ENCODE measurements at places on chromosomes 7 and 10.
A peak's percentile ranks its signal among the peaks of the same experiment; 100 is the strongest.

DNA sequence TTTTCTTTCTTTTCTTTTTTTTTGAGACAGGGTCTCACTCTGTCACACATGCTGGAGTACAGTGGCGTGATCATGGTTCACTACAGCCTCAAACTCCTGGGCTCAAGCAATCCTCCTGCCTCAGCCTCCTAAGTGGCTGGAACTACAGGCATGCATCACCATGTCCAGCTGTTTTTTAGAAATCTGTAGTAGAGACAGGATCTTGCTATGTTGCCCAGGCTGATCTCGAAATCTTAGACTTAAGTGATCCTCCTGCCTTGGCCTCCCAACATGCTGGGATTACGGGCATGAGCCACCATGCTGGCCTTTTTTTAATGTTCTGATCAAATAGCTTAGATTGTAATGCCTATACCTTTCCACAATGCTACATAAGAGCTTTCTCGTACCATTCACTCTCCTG lies 107.0 kb upstream of the KCTD7 start:
- no peak for DNase-seq

GRCh38 chr10:102476466-102477141 lies 25.3 kb upstream of the C10orf95 start:
- DNase-seq = no peak

DNA sequence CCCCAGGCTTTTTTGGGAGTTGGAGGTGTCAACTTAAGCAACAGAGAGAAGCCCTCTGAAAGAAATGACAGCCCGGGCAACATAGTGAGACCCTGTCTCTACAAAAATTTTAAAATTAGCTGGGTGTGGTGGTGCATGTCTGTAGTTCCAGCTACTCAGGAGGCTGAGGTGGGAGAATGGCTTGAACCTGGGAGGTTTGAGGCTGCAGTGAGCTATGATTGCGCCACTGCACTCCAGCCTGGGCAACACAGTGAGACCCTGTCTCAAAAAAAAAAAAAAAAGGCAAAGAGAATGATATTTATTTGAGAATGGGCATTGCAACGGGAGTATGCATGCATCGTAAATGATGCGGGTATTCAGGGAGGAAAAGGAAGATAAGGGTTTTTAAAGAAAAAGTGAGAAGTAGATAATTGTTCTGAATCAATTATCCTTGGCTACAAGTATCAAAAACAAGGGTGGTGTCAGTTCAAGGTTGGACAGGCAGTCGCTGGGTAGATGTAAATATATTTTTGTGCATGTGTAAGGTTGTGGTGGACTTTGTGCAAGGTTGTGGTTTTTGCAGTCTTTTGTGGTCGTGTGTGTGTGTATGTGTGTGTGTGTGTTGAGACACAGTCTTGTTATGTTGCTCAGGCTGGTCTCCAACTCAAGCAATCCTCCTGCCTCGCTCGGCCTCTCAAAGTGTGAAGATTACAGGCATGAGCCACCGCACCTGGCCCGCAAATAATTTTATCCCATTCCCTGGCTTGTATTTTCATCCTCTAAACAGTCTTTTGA lies 65.6 kb downstream of the COL26A1 start:
- DNase-seq = no peak

- no peak for DNase-seq
These were observed 48.9 kb downstream of the ZNF277 start for GRCh38 chr7:112255388-112255720.

GRCh38 chr10:71316056-71316785 lies 2.8 kb upstream of the SLC29A3 start:
- DNase-seq = peak; percentile 74

DNA sequence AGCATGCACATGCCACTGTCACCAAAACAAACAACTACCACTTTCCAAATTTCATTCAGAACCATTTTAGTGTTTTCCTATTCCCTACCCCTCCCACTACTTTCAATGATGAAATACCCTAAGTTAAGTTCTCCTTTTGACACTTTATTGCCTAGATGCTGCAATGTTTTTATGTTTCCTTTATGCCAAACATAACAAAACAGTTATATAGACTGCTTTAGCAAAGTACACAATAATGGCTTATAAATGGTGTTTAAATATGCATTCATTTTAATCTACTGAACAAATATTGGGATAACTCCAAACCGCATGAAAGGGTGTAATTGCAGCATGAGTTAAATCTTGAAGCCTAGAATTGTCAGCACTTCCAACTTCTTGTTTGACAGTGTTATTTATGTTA lies 69.2 kb downstream of the PHYHIPL start:
- peak; percentile 18 for DNase-seq

- no peak for DNase-seq
These were observed 667 bp downstream of the KLLN start for GRCh38 chr10:87862679-87863052.

- DNase-seq = no peak
These were observed 71.2 kb upstream of the AOAH start for GRCh38 chr7:36795451-36796021.

DNA sequence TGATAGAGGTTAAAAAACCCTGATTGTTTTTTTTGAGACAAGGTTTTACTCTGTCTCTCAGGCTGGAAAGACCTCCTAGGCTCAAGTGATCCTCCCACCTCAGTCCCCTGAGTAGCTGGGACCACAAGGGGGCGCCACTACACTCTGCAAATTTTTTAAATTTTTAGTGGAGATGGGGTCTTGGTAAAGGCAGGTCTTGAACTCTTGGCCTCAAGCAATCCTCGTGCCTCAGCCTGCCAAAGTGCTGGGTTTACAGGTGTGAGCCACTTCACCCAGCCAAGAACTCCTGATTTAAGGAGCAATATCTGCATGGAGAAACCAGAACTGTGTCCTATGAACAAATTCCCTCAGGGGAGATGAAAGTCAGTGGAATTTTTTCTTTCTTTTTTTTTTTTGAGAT lies 7.3 kb upstream of the KLHDC10 start:
- DNase-seq = peak; percentile 88

DNA sequence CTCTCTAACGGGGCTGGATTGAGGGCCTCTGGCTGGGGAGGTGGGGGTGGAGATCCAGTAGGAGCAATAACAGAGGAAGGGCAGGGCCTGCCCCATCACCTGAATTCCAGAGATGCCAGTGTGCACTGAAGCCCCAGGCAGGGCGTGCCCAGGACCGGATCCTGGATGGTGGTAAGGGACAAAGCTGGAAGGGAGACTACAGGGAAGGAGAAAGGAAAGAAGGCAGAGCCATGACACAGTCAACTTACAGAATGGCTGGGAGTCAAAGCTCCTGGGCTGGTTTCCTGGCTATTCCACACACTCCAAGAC lies 666 bp downstream of the TMEM139 start:
- DNase-seq = no peak

DNA sequence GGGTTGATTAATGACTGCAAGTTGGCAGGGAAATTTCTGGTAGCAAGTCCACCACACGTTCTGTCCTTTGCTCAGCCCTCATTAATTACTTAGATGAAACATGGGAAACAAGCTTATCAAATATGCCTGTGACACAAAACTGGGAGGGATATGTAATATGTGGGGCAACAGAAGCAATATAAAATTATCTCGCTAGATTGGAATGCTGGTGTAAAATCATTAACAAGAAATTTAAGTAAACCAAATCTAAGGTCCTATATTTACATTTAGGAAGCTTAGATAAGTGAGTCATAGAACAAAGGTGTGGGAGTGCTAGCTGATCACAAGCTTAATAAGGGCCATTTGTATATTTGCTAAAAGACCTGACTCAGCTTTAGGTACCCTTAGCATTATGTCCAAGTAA lies 23.5 kb downstream of the TRPV5 start:
- peak; percentile 12 for DNase-seq

DNA sequence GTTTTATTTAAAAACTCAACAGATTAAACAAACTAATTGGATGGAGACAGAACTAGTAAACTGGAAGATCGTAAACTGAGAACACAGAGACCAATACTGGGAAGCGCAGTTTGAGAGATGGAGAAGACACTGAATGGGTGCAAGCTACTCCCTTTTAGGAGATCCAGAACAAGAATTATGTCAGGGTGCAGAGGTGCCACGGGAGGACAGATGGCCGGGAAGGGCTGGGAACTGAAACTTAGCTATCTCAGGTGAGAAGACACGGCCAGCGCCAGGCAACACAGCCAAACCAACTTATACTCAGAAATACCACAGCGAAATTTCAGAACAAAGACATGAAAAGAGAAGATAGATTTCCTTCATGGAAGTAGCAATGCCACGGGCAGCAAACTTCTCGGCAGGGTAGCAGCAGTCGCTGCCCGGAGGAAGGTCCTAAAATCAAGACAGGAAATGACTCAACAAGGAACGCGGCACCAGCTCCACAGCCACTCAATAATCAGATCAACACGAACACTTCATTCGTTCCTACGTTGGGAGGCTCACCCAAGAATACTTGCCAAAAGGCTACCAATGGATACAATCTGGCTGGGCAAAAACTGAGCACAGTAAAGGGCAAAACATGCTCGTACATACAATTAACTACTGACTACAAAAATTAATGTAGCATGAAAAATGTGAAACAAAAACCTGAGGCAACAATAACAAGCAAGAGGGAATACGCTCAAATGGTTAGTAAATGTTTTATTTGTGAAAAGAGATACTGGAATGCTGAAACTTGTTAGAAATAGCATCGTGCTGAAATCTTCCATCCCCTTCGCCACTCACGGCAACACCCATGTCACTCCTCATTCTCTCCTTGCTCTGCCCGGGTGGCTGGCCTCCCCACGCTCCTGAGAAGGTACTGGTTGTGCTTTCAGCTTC lies 2.2 kb upstream of the LRRC27 start:
- DNase-seq = peak; percentile 69

DNA sequence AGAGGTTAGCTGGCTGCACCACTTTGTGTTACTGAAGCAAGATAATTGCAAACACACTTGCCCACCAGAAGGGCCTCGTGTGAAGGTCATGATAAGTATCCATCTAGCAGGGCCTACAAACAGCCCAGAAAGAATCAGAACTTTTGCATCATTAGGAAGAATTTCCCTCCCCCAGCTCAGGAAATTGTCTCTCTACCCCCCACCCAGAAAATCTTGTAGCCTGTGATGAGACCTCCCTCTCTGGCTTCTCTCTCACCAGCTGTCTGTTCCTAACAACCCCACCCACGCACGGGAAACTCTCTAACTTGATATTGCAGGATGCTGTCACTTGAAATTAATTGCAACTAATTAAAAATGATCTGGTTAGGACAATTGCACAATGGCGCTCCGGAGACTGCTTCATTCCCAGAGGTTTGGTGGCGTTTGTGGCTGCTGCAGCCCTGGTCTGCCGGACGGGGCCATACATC lies 34.5 kb downstream of the ZNF503 start:
- DNase-seq = no peak

GRCh38 chr10:72335394-72336258 lies 19.1 kb downstream of the DNAJB12 start:
- no peak for DNase-seq

DNA sequence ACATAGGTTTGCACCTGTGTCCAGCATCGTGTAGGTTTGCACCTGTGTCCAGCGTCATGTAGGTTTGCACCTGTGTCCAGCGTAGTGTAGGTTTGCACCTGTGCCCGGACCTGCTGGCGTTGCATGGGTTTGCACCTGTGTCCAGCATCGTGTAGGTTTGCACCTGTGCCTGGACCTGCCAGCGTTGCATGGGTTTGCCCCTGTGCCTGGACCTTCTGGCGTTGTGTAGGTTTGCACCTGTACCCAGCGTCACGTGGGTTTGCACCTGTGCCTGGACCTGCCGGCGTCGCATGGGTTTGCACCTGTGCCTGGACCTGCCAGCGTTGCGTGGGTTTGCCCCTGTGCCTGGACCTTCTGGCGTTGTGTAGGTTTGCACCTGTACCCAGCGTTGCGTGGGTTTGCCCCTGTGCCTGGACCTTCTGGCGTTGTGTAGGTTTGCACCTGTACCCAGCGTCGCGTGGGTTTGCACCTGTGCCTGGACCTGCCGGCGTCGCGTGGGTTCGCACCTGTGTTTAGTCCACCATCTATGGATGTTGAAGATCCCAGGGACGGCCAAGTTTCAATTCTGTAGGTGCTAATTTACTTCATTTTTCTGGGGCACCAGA lies 158.0 kb downstream of the WDR37 start:
- no peak for DNase-seq

DNA sequence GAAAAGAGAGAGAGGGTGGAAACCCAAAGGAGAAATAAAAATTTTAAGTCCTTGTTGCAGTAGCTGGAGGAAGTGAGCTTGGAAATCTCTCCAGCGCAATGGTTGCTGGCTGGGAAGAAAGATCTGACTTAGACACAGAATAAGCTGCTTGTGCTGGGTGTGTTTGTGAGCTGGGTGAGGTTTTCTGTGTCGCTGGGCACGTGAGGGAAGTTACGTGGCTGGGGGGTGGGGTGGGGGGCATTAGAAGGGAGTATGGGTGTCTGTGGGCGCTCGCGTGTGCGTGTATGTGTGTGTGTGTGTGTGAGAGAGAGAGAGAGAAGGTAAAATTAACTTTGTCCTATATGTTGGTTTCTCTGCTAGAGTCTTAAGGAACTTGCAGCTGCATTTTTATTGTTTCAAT lies 11.6 kb downstream of the TCF7L2 start:
- no peak for DNase-seq

DNA sequence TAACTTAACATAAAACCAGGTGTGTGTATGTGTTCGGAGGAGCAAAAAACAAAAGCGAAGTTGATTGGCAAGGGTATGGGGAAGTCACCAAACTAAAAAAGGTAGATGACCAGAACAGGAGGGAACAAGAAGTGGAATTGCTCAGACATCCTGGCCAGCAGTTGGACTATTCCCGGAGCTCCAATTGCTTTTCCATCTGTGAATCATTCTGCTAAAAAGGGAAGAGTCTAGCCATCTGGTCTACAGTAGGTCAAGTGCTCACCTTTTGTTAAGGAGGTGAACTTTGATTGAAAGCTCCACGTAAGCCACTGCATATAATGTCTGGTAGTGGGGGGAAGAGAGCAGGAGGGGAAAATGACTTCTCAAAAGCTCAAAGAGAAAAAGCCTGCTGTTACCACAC lies 50.0 kb upstream of the BET1 start:
- no peak for DNase-seq

DNA sequence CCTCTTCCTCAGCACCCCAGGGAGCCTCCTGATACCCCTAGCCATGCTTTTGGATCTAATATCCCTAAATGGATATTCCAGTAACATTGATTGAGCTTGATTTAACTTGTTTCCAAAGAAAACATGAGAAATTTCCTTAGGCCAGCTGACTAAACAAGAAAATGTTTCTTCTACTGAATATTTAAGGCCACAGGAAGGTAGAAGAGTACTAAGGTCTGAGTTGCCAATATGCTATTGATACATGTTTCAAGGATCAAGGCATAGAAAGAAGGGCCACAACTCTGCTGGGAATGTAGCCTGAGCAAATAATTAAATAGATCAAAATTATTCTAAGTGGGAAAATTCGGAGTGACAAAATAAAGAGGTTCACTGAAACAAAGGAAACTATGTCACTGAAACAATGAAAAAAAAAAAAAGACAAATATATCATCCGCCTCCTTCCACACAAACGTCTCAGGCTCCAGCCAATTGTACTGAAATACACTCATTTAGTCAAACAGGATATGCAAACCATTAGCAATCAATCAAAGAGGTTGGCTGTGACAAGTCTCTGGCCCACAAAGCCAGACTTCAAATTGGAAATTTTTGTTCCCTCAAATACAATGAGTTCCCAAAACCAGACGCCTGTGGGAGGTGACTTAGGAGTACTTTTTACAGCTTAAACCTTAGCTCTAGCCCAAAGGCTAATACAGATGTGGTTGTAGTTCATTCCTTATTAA lies 396.2 kb downstream of the HTR7 start:
- no peak for DNase-seq

GRCh38 chr7:5361446-5362127 lies 62.0 kb downstream of the TNRC18 start:
- DNase-seq = no peak

- no peak for DNase-seq
These were observed 1.1 kb downstream of the GRB10 start for GRCh38 chr7:50781381-50782293.

- DNase-seq = no peak
These were observed 67.8 kb downstream of the ZNRF2 start for GRCh38 chr7:30352169-30352568.

GRCh38 chr10:29730458-29730857 lies 95.7 kb upstream of the SVIL start:
- DNase-seq = no peak
